Keratinocyte (primary cell): ENCODE measurements at places on chromosomes 5 and 9. TPM values are rescaled to one million over a fixed set of nuclear protein-coding genes. Genes with fewer than 3 reads are reported as not detected.

The WDR41 gene
- 48.3 to 60.7 TPM (median 55.8 TPM) in 3 replicates for polyA plus RNA-seq

DNA sequence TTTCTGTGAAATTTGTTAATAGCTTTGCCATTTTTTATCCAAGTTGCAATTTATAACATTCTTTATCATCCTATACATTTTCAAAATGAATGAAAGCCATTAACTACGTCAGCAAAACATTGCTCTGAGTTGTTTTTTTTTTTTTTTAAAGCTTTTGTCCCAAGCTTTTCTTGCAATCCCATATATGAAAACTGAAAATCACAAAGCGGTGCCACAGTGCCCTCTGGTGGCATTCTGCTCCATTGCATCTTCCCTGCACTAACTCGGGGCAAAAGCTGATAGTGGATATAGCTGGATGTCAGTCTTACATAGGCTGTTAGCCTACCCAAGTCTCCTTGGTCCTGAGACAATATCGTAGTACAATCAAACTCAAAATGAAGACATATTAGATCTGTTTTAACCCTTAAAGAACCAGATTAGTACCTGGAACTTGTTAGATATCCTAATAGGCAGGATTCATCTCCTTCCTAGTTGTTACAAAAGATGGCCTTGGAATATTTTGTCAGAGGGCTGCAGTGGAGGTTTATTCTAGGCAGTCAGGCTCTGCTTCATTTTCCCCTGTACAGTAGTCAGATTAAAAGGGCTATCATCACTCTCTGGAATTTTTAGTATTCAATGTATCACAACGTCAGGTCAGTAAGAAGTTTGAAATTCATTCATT lies 669.9 kb downstream of the PTPRD start:
- H3K4me3 ChIP-seq, result no peak overlapping the region
- H3K27me3 ChIP-seq, result no peaks in the 10 kb centered on the region
- DNase-seq, result no peak
- no peak overlapping the region for H3K27ac ChIP-seq

The FGF10 gene
- not detected in 3 replicates for polyA plus RNA-seq

DNA sequence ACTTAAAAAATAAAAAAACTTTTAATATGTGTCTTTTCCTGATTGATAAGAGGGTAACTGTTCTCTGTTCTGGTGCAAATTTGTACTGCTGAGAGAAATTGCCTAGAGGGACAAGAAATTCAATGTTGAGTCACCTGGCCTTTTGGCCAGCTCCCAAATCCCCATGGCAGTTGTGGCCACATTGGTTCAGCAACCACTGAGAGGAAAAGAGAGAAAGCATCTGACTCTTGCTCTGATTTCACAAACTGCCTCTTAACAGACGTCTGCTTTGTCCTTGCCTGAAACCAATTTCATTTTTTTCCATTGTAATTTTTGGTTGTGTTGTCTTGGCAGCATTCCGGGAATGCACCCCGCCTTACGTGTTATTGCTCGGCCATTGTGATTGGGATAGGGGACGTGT lies 42.4 kb downstream of the NTRK2 start:
- peaks cover 14% of the 10 kb centered on the region for H3K4me1 ChIP-seq
- no peaks in the 10 kb centered on the region for H3K27me3 ChIP-seq
- H3K4me3 ChIP-seq, result no peak overlapping the region
- no peaks in the 10 kb centered on the region for H3K36me3 ChIP-seq
- DNase-seq, result peak; percentile 52

DNA sequence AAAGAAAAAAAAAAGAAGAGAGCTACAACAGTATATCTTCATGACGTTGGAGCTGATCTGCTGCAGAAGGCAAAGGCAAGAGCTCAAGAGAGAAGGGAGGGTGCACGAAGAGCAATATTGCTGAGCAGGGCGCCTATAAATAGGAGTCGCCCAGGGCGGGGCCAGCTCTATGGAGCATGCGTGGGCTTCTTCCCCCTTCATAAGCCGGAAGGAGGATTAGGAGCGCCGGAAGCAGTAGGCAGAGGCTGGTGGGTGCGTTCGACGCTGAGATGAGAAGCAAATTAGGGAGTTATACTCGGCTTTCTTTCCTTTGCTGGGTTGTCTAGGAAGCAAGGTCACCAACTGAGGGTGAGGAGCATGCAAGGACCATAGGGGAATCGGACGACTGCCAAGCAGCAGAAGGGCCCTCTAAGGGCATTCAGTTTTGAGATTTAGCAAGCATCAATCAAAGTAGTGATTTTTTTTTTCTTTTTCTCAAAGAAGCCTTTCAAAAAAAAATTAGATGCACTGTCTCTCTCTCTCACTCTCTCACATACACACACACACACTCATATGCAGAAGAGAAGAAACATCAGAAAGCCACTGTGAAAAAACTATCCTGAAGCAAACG lies 496.7 kb downstream of the ENC1 start:
- H3K27ac ChIP-seq, result no peak overlapping the region
- H3K36me3 ChIP-seq, result no peaks in the 10 kb centered on the region
- H3K27me3 ChIP-seq, result no peaks in the 10 kb centered on the region

- no peak overlapping the region for H3K27ac ChIP-seq
- no peak for DNase-seq
- no peak overlapping the region for H3K4me3 ChIP-seq
- no peaks in the 10 kb centered on the region for H3K4me1 ChIP-seq
- H3K27me3 ChIP-seq, result no peaks in the 10 kb centered on the region
These were observed 378.9 kb downstream of the ELAVL2 start for GRCh38 chr9:23447166-23447565.

GRCh38 chr9:93612796-93613154 lies 36.4 kb downstream of the PHF2 start:
- no peak overlapping the region for H3K4me3 ChIP-seq
- no peaks in the 10 kb centered on the region for H3K27me3 ChIP-seq
- peaks cover 11% of the 10 kb centered on the region for H3K4me1 ChIP-seq
- H3K36me3 ChIP-seq, result no peaks in the 10 kb centered on the region
- no peak overlapping the region for H3K27ac ChIP-seq

GRCh38 chr5:58156973-58157701 lies 302.7 kb downstream of the PLK2 start:
- H3K27ac ChIP-seq, result no peak overlapping the region
- H3K4me1 ChIP-seq, result peaks cover 8% of the 10 kb centered on the region
- H3K4me3 ChIP-seq, result no peak overlapping the region
- H3K36me3 ChIP-seq, result no peaks in the 10 kb centered on the region
- no peaks in the 10 kb centered on the region for H3K27me3 ChIP-seq

- H3K27ac ChIP-seq, result no peak overlapping the region
- H3K4me1 ChIP-seq, result no peaks in the 10 kb centered on the region
- no peak overlapping the region for H3K4me3 ChIP-seq
- H3K27me3 ChIP-seq, result no peaks in the 10 kb centered on the region
These were observed 31.9 kb downstream of the P4HA2 start for GRCh38 chr5:132195727-132196126.

The TAF1L gene
- polyA plus RNA-seq, result 0.01 TPM in 1 of 3 replicates, not detected in the others

- H3K4me3 ChIP-seq, result no peak overlapping the region
- no peaks in the 10 kb centered on the region for H3K27me3 ChIP-seq
- H3K27ac ChIP-seq, result no peak overlapping the region
These were observed 653.0 kb downstream of the MTRR start for GRCh38 chr5:8521991-8522390.

GRCh38 chr9:130021123-130021522 lies 21.9 kb downstream of the FNBP1 start:
- no peak overlapping the region for H3K27ac ChIP-seq
- H3K36me3 ChIP-seq, result no peaks in the 10 kb centered on the region
- DNase-seq, result no peak
